ENCODE measurements at places on chromosomes 2 and 18. TPM values are rescaled to one million over a fixed set of nuclear protein-coding genes. Genes with fewer than 3 reads are reported as not detected.

- DNase-seq = no peak
Measured at GRCh38 chr18:5891184-5891853, 4.0 kb downstream of the TMEM200C start.

DNA sequence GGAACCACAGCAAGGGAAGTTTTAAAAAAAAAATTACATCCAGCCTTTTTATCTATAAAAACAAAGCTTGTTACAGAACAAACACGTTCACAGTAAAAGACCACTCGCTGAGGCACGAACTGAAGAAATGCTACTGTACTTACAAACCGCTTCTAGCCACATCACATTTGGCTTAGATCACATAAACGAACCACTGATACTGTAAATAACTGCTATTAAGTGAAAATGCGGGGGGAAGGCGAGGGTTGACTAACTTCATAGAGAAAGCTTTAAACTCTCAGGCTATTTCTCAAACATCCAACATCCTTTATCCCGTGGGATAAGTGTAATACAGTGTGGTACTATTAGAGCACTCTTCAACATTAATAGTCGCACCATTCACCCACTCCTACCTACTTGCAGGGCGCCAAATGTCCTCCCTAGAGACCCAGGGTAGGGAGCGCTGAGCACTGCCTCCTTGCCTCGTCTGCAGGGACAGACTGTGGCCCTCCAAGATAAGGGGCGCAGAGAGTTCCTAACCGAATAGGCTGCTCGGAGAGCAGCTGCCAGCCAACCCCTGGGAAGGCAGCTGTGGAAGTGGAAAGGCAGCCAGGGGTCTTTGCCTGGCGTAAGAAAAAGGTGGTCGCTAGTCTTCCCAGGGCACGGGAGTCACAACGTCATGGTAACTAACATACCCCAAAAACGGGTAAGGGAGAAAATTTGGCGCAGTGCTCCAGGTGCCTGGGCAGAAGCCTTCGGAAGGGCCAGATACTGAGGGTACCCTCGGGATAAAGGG lies 854 bp downstream of the GPR155 start:
- peak; percentile 34 for DNase-seq

GRCh38 chr2:232238596-232238995 lies 140.0 kb upstream of the ALPP start:
- DNase-seq = no peak

GRCh38 chr18:41666231-41666630 lies 288.8 kb upstream of the PIK3C3 start:
- DNase-seq = no peak

GRCh38 chr2:200089040-200089755 lies 133.8 kb downstream of the MAIP1 start:
- DNase-seq = no peak

- no peak for DNase-seq
Measured at GRCh38 chr2:73776869-73777519, 2.9 kb downstream of the DUSP11 start.

DNA sequence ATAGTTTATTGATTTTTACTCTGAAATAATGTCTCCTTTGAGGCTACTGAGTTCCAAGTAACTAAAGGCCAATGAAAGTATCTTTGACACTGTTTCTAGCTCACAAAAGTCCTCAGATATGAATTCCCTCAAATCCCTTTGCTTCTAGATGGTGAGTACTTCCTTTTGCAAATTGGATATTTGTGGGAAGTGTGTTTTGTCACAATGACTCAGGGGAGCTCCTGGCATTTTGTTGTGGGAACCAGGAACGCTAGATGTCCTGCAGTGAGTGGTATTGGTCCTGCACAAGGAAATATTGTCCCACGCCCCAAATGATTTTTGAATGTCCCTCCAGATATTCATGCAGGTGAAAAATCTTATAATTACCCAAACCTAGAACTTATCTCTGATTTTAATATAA lies 24.3 kb downstream of the TACR1 start:
- no peak for DNase-seq

DNA sequence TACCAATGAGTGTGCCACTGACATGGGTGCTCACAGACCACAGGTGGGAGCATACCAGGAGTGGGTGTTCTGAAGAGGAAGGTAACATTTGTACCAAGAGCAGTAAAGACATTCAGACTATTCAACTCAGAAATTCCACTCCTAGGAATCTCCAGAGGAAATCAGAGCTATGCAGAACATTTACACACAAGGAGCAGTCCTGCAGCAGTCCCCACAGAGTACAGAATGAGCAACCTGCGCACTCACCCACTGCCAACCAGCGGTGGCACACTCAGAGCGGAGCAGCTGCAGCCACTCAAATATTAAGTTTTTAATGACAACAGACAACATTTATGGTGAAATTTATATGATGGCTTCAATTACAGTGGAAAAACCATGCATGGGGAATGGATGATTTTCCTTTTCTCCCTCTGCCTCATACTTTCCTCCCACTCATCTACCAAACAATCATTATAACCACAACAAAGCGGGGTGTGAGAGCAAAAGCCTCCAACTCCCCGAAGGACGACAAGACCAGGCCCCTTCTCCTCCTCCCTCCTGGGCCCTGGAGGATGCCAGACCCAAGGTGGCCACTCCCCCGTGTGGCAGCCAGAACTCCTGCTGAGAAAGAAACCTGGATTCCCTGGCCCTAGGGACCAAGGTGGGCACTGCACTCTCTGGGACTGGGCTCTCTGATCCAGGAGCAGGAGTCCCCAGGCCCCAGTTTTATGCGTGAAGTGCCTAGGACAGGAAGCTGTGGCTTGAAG lies 5.4 kb downstream of the HS6ST1 start:
- DNase-seq = no peak

- peak; percentile 71 for DNase-seq
Measured at GRCh38 chr18:52903857-52904256, 563.9 kb downstream of the DCC start.

GRCh38 chr18:39647627-39648534 lies 2082.3 kb upstream of the CELF4 start:
- no peak for DNase-seq

- DNase-seq = no peak
Measured at GRCh38 chr18:36580266-36580665, 248.5 kb downstream of the TPGS2 start.

DNA sequence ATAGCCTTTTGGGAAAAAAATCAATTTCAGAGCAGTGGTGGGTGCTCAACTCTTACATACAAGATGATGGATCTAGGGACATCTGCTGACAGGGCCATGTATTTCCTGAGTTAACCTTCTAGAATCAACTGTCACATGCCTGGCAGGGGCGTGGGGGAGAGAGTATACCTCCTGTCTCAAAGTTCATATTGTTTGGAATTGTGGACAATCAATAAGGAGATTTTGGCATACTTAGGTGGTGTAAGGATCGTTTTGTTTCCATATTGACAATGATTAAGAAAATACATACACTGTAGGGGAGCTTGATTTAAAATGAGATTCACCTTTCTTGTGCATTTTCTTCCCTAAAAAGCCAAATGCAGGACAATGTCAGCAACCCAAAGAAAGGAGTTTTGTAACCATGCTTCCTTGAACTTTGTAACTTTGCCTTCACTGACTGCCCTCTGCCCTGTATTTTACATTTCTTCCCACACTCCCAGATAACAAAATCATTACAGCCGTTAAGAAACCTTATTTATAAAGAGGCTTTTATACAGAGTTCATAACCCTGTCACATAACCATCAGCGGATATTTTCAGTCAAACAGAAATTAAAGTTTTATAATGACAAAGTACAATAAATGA lies 88.4 kb downstream of the MEP1B start:
- peak; percentile 43 for DNase-seq

DNA sequence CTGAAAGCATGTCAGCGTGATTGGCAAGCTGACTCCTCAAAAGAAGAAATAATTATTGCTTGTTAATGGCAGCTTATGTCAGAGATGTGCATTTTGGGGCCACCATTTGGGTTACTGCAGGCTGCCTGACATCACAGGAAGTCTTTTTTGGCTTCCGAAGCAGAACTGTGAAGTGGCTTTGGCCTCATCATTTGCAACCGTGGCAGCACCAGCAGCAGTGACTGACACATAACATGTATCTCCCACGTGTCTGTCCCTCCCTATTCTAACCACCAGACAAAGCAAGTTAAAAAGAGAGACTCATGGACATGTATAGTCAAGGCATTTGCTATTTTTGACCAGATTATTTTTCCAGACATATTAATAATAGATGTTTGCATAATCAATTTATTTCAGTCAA lies 488.7 kb upstream of the ACVR2A start:
- no peak for DNase-seq

GRCh38 chr2:25618676-25619075 lies 54.7 kb downstream of the DTNB start:
- DNase-seq = no peak

- no peak for DNase-seq
Measured at GRCh38 chr2:231387904-231388724, 7.4 kb upstream of the B3GNT7 start.

DNA sequence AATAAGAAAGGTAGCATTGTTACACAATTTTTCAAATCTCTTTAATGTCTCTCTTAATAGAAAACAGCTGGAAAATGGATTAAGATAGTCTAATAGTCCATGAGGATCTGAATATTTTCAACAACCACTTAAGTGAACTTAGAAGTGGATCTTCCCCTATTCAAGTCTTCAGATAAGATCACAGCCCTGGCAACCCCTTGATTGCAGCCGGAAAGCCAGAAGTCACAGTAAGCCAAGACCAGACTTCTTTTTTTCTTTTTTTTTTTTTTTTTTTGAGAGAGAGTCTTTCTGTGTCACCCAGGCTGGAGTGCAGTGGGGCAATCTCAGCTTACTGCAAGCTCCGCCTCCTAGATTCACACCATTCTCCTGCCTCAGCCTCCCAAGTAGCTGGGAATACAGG lies 18.6 kb upstream of the ZC3H15 start:
- no peak for DNase-seq

GRCh38 chr2:147937744-147938349 lies 82.7 kb downstream of the ORC4 start:
- DNase-seq = no peak

DNA sequence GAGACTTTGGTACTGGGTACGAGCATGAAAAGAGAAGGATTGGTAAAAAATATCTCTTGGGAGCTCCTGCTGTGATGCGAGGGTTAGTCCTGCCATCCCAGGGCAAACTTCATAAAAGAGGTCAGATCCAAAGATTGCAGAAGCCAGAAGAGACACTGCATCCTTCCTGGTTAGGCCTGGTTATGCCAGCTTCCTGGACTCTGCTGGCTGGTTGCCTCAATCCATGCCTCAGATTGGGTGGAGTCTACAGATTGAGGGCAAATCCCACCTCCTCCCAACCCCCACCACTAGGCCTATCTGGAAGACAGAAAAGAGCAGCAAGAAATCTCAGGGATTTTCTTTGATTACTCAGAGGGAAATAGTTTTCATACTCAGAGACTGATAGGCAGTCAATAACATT lies 5.3 kb upstream of the ACADL start:
- no peak for DNase-seq

DNA sequence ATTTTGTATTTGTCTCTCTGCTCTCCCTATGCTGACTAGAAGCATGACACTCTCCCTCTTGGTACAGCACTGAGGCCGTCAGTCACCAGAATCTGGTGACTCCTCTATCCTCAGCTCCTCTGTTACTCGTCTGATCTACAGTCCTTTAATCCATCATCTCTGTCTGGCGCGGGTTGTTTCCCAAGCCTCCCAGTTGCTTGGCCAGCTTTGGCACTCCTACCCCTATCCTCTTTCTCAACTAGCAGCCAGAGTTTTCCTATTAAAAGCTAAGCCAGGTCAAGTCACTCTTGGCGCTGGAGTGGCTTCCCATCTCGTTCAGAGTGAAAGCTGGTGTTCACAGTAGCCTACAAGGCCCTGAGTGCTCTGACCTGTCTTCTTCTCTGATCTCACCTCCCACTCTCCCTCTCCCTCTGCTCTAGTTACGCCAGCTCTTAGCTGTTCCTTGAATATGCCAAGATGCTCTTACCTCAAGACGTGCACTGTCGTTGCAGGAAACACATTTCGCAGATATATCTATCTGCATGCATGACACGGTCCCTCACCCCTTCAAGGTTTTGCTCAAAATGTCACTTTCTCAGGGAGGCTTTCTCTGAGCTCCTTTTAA lies 41.8 kb upstream of the PSME4 start:
- DNase-seq = no peak

GRCh38 chr2:223949241-223949840 lies 4.2 kb upstream of the WDFY1 start:
- DNase-seq = no peak

GRCh38 chr2:37593694-37594093 lies 77.7 kb downstream of the CDC42EP3 start:
- DNase-seq = no peak

GRCh38 chr2:108905906-108906305 lies 83.1 kb downstream of the EDAR start:
- no peak for DNase-seq

- no peak for DNase-seq
Measured at GRCh38 chr2:75597949-75598348, 37.2 kb upstream of the EVA1A start.

DNA sequence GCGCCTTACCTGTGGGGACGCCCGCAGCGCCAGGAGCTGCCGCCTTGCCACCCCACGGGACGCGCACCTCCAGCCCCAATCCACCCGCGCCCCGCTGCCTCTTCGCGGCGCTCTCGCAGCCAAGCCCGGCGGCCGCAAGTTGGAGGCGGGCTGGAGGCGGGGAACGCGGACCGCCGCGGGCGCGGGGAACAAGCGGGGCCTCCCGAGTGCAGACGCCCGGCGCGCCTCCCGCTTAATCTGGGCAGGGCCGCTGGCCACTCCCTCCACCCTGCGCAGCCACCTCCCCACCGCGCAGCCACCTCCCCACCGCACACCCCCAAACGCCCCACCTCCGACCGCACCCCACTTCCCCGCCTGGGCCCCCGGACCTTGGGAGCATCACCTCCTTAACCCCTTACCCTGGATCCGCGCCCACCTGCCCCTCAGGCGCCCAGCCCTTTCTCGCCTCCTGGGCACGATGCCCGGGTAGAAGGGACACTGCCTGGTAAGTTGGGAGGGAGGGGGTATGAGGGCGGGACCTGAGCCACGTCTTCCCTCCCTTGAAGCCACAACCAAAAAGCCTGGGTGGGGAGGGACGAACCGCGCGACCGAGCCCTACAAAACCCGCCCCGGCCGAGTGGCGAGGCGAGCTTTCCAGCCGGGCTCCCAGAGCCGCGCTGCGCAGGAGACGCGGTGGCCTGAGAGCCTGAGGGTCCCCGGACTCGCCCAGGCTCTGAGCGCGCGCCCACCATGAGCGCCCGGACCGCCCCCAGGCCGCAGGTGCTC lies at the start of the genes COL4A3 and COL4A4:
COL4A3 (plus strand) TSS at position 627 of the 765 bp plus-strand sequence; CDS start at position 730, 103 bp downstream.
COL4A4 (minus strand) TSS at position 208 of the 765 bp plus-strand sequence. CDS start 16,722 bp downstream, outside the sequence.
- DNase-seq = peak; percentile 64

DNA sequence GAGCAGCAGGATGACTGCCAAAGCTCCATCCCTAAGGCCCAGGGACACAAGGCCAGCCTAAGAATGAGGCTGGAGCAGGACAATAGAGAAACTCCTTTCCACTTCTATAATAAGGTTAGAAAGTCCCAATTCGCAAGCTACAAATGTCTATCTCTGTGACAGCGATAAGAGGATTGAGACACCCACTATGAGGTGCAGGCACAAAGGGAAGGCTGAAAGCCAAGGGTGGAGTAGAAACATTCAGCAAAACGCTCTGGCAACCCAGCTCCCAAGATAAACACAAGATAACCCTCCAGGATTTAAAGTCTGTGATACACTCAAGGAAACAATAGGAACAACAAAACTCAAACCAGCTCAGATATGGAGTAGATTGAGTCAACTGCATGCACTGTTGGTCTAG lies 418.0 kb upstream of the UBE2E3 start:
- no peak for DNase-seq

SLC4A5 gene
- total RNA-seq = 1.4 TPM

EFEMP1 gene
- total RNA-seq = 34.1 TPM

FOXD4L1 gene
- total RNA-seq = 0.27 TPM

PASK gene
- total RNA-seq = 12.3 TPM

GCG gene
- total RNA-seq = 55.9 TPM

NAT8 gene
- total RNA-seq = 0.73 TPM

UNC50 gene
- total RNA-seq = 36.5 TPM

NT5C1B gene
- total RNA-seq = not detected

CCDC178 gene
- total RNA-seq = 0.36 TPM

TMEM17 gene
- 0.46 TPM for total RNA-seq

Measured in left colon (tissue), 2 donors.